HFF-Myc (cell line): ENCODE measurements at places on chromosomes 3 and 15.

DNA sequence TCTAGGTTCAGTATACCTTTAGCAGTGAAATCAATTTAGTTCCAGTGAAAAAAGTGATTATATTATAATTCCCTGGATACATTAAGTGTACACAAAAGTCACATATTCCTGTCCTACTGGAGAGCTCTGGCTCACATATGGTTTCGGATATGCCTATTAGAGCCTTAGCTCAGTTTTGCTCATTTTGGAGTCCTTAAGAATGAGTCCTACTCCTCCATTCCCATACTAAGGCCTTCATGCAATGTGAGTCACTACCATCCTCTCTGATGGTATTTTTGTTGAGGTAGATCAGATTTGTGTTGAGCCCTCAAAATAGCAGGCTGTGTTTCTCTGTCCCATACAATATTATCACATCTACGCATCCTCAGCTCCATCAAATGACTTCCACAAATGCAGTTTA lies 294.2 kb upstream of the COL8A1 start:
- DNase-seq: no peak

- no peak for DNase-seq
Observed at GRCh38 chr3:15283702-15284101, 48.7 kb downstream of the SH3BP5 start.

GRCh38 chr15:67091980-67092677 lies 26.7 kb downstream of the SMAD3 start:
- no peak for DNase-seq

- no peak for DNase-seq
Observed at GRCh38 chr3:25350725-25351114, 77.3 kb upstream of the RARB start.

DNA sequence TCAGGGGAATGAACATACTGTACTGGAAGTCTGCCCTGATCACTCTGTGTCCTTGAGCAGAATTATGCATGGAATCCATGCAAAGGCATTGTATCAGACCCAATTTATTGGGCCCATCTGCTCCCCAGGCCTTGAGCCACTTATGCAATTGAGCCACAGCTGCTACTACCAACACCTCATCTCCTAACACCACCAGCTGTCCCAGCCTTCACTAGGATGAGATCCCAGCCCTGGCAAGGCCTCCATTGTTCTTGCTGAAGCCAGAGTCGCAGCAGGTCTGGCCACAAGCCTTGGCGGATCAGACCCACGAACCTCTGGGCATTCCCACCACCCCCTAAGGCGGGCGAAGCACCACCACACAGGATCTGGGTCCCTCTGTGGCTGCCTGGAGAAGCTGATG lies 9.2 kb upstream of the NME9 start:
- no peak for DNase-seq

DNA sequence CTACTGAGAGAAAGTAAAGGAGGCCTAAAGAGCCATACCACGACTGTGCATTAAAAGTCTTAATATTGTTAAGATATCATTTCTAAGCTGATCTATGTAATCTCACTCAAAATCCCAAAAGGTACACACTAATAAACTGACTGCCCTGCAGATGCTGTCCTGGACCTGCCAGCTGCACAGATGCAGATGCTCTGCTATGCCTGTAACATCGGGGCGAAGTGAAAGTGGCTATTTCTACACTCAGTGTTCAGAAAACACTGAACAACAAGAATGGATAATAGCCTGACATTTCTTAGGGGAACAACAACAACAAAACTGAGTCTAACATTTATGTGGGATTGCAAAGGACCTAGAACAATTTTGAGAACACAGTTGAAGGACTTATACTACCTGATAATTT lies 31.9 kb downstream of the RAD18 start:
- no peak for DNase-seq

DNA sequence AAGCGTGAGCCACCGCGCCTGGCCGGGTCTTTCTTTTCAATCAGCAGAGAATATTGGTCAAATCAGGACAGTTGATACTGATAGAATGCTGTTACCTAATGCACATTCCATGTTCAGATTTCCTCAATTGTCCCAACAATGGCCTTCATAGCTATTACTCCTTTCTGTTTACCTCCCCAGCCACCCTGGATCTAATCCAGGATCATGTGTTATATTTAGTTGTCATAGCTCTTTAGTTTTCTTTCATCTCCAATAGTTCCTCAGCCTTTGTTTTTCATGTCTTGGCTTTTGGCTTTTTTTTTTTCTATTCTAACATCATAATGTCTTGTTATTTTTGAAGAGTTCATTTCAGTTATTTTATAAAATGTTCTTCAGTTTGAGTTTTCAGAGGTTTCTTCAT lies 14.6 kb downstream of the USP3 start:
- DNase-seq: no peak
